Smooth muscle cell of the coronary artery (primary cell): ENCODE measurements at places on chromosomes 11 and 22. TPM values are rescaled to one million over a fixed set of nuclear protein-coding genes. Genes with fewer than 3 reads are reported as not detected.

SMIM38 gene
- 0.08 and 0.35 TPM in 2 replicates for total RNA-seq

DCDC1 gene
- total RNA-seq: 0.08 and 0.12 TPM in 2 replicates

RHOD gene
- 11.8 and 19.6 TPM in 2 replicates for total RNA-seq

ARHGAP1 gene
- 27.3 and 37.2 TPM in 2 replicates for total RNA-seq

GLYATL2 gene
- total RNA-seq: 0.53 TPM in 1 of 2 replicates, not detected in the other

SLC17A6 gene
- total RNA-seq: not detected in 2 replicates

XKR3 gene
- not detected in 2 replicates for total RNA-seq

HBG2 gene
- 0.12 TPM in 1 of 2 replicates, not detected in the other for total RNA-seq

SYCE3 gene
- not detected in 2 replicates for total RNA-seq

RAB39A gene
- total RNA-seq: not detected in 2 replicates

PRR33 gene
- total RNA-seq: not detected in 2 replicates

RASD2 gene
- not detected in 2 replicates for total RNA-seq

BTBD18 gene
- total RNA-seq: not detected in 2 replicates

CCDC88B gene
- 0.12 and 3.2 TPM in 2 replicates for total RNA-seq

TMPRSS6 gene
- not detected in 2 replicates for total RNA-seq

HIPK3 gene
- 56.7 and 136 TPM in 2 replicates for total RNA-seq

KCNJ5 gene
- under 0.01 and 0.12 TPM in 2 replicates for total RNA-seq

CTTN gene
- total RNA-seq: 352 and 521 TPM in 2 replicates

BLID gene
- total RNA-seq: 1.9 and 11.9 TPM in 2 replicates

LRRC75B gene
- total RNA-seq: 1.9 and 2.6 TPM in 2 replicates

LGALS12 gene
- 0.47 TPM in 1 of 2 replicates, not detected in the other for total RNA-seq

WBP2NL gene
- 0.23 and 0.30 TPM in 2 replicates for total RNA-seq

OR51B4 gene
- not detected in 2 replicates for total RNA-seq

ZNF214 gene
- 4.4 and 13.8 TPM in 2 replicates for total RNA-seq

RIBC2 gene
- total RNA-seq: 0.08 and 0.12 TPM in 2 replicates

MMP13 gene
- total RNA-seq: not detected in 2 replicates
